ENCODE measurements at places on chromosomes 6 and 20.

DNA sequence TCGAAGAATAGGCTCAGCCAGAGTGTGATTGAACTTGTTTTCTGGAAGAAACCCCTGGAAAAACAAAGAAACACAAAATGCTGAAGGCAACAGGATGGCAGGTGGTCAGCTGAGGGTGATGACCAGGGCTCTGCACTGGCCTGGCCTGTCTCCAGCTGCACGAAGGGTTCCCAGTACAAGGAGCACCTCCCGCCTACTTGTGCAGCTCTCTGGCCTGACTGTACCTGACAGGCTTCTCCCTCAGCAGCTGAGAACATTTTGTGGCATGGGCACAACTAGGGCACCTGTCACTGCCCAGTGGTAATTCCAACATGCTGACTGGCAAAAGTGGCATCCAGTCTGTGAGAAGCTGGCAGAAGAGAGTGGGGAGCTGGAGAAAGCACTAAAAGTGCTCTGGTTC lies 38.8 kb upstream of the EMILIN3 start:
- no peak for DNase-seq

DNA sequence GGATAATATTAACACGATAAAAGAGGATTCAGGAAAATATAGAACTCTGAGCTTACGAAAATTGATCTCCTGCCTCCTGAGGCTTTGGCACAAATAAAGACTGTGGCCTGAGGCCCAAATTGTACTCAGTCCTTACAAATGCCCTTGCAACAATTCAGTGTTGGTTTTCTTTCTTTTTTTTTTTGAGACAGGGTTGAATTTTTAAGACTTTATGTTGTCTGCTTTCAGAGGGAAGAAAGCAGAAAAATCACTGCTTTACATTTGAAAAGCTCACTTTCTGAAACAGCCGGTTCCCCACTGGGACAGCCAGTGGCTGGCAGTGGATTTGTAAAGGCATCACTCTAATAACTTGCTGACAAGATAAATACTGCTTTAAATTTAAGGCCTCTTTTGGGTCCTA lies 290.5 kb downstream of the SLC35F1 start:
- no peak for DNase-seq

DNA sequence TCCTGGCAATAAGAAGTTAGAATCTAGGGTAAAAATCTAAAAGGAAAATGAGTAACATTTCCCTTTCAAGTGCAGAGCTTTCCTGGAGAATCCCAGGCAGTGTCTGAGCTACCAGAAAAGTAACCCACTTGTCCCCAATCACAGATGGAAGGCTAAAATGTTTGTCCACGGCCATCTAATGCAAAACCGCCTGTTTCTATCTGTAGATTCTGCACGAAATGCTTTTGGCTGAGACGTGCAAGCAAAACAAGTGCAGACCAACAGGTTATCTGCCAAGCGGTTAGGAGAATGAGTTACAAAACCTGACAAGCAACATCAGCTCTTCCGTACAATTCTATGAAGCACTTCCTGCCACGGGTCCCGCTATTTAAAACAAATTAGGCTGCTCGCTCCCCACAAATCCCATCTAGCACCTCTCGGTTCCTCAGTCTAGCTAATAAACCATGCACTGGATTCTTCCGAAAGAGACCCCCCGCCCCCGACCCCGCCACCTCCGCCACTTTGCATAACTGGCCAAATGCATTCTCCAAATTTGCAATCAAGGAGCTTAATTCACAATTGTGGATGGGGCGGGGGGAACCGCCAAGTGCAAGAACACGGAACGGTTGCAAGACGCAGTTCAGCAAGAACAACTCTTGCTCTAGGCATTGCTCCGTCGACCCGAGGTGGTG lies 1.4 kb downstream of the ELOVL5 start:
- DNase-seq: no peak

DNA sequence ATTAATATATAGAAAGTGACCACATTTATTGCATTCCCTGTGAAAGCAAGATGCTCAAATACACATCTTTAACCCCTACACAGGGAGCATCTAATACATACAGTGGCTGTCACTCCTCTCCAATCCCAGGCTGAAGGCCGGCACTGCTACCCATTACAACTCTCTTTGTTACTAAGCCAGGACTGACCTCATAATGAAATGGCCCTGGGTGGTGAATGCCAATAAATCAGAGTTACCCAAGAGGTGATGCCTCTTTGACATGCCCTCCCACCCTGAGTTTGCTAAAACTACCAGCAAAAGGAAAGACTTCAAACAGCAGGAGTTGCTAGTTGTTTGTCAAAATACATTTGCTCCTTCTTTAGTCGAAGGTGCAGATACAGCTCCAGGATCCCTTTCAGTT lies 214.2 kb downstream of the FOXA2 start:
- no peak for DNase-seq

GRCh38 chr6:30547454-30547853 lies 8.8 kb downstream of the GNL1 start:
- DNase-seq: no peak

DNA sequence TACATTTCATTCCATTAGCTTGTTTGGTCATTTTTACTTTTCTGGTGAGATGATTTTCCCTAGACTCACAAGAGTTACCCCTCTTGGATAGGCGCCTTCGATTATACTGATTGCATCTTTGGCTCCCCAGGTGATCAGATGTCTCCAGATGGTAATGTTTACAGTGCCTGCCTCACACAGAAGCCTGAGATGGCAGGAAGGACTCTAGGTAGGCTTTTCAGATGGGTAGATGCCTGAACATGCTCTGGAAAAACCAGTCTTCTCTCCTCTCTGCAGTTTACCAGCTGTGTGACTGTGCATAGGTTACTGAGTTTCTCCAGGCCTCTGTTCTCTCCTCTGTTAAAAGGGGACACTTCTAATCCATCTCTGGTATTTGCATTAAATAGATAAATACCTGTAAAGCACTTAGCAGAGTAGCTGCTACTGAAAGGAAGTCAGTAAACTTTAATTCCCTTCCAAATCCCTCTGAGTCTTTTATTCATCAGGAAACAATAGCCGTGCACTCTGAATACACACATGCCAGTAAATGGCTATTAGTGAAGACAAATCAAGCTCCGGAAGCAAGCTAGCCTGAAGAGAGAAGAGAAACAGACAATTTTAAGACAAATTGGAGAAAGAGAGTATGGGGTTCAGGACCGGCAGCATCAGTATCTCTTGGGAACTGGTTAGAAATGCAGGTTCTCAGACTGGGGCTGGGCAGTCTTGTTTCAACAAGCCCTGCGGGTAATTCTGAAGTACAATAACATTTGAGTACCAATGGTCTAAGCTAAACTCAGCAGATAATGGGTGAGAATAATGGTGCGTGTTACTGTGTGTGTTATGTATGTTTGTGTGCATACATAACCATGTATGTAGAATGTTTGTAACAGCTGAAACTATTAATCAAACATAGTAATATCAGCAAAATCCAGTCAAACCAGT lies 139.4 kb downstream of the UST start:
- no peak for DNase-seq

- DNase-seq: no peak
These were observed 12.0 kb downstream of the AARS2 start for GRCh38 chr6:44301106-44301505.

DNA sequence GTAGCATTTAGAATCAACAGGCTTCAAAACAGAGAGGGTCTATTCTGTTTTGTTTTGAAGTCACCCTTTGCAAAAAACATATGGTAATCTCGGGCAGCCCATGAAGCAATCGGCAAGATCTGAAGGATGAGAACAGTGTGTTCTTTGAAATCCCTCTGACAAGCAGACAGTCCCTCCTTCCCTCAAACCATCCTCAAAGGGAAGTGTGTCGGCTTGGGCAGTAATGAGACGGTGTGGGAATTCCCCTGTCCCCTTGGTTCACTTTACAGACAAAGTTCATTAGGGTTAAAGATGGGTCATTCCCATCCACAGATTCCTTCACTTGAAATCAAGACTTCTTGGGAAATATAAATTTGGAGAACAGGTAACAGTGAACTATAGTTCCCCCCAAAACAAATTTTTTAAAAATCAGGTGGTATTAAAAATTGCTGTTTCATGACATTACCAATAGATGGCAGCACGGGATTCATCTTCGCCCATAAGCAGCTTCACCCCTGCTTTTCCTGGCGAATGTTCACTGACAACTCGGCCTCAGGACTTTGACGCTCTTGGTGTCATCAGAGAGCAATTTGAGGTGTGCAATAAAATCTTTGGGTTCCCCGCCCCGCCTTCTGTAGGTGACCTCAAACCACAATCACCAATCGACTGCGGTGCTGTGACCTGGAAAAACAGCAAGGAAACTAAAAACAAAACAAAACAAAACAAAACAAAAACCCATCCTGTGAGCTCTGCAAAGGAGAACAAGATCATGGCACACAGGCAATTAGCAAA lies 159.3 kb upstream of the TNFAIP3 start:
- peak; percentile 47 for DNase-seq

DNA sequence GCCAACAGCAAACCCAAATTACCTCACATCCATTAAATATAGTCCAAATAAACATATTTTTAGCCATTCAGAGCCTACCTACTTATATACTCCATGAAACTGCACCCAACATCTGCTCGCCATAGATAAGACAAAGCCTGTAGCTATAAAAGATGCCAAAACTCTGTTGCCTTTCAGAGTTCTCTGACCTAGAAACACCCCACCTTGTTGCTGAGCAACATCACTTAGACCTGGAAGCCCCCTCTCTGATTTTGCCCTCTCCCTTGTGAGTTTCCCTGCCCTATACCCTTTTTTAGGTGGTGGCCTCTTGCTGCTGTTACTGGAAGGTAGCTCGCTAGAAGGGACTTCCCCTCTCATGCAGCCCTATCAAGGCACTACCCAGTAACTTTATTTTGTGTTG lies 27.7 kb upstream of the FBXL4 start:
- no peak for DNase-seq

Measured in AG04450 (cell line).